Stimulated activated memory B cell treated with anti-CD40 and anti-IgM and Interleukin-4, amounts not matched to agents 10 μg/mL and 1 μg/mL and 100 μg/mL, for 72 hours (primary cell): ENCODE measurements at places on chromosomes 1 and 21.

DNA sequence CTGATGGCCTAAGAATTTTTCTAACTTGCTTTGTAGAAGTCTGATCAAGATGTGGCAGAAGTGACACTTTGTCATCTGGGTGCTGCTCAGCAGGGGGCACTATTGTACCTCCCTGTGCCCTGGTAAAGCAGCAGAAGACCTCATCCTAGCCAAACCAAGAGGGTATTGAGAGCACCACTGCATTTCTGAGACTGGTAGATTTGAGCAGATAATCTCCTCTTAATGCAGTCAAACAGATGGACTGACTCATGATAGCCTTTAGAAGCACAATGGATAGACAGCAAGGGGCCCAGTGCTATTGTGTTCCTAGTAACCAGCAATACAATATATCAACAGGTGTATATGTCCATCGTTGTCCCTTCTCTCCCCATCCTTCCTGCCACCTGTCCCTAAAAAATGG, 5.7 kb downstream of the TPM3 start:
- ATAC-seq = no peak

DNA sequence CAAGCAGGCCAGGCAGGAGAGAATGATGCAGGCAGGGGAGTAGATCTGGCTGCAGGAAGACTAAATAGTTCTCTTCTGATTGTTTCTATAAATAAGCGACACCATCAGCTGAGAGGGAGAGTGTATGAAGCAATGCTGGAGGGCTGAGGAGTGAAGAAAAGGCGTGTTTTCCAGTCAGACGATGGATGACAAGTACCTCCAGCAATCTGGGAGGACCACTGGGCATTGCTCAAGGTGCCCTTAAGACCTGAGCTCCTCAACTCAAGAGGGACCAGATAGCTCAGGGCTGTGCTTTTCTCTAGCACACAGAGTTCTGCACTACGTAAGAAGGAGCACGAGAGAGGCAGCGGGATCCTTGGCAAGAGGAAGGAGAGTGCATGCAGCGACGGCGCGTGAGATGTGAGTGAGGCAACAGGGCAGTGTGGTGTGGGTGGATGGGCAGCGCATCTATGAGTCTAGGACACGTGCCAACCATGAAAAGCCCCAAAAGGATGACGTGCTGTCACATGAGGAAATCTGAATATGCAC, 36.0 kb downstream of the PABPC4 start:
- no peak for ATAC-seq

- no peak for ATAC-seq
Measured at GRCh38 chr1:30966690-30967369, 58.3 kb upstream of the SDC3 start.

DNA sequence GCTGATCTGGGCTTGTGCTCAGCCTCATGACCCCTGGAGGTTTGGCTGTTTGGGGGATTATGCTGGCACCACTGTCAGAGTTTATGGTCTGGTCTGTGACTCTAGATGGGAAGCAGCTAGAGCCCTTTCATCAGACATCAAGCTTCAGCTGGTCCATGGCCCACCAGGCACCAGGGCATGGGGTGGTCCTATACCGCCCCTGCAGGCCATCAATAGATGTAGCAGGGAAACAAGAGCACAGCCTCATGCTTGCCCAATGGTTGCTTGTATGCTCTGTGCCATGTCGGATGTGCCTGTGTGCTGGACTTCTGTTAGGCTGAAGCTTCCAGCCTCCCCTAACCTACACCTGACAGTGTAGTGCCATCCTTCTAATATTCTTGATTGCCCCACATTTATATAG, 71.1 kb upstream of the CD34 start:
- ATAC-seq = peak; percentile 59

DNA sequence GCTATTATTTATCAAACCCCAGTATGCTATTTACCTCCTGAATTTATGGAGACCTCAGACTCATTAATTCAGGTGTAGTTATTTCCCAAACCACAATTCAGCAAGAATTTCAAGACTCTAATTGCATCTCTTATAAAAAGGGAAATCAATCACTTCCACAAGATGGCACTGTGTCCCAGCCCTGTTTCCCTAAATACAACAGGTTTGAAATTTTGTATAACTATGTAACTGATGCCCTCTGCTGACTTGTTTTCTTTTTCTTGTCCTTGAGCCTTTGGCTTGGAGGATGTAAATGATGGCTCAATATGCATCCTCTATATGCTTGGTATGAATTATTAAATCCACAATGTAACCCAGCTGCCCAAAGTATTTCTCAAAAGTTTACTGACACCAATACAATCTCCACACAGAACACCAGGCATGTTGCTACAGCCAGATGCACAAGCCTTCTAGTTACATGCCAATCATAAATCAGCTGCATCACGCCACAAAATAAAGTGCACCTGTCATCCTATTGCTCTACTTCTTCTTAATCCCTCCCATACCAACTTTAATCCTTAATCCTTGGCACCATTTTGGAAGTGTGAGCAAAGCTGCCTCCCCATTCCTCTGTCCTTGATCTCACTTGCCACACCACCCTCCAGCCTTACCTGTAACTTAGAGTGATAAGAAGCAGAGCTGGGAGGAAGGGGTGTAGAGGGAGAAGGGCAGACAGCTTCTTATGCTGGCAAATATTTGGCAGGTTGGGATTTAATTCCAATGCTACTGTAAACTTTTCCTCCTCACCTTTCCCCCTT, 9.0 kb downstream of the C1orf105 start:
- ATAC-seq = peak; percentile 65

DNA sequence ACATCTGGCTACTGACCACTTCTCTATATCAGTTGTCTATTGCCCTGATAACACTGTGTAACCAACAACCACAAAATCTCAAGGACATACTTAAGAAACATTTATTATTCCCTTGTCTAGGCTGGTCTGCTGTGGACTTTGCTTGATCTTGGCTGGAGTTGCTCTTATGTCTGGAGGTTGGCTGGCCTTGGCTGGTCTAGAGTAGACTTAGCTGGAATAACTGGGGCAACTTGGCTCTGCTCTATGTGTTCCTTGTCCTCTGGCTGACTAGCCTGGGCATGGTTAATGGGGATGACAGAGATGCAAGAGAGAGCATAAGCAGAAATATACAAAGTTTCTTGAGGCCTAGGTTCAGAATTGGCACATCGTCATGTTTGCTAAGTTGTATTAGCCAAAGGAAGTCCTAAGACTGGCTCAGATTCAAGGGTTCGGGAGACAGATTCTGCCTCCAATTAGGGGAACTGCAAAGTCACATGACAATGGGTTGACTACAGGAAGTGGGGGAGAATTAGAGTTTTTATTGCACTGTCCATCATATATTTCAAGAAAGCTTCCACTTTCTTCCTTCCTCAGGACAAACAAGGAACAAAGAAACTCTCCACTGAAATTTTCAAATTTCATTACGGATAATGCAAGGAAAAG, 61.4 kb upstream of the HMCN1 start:
- ATAC-seq = no peak

DNA sequence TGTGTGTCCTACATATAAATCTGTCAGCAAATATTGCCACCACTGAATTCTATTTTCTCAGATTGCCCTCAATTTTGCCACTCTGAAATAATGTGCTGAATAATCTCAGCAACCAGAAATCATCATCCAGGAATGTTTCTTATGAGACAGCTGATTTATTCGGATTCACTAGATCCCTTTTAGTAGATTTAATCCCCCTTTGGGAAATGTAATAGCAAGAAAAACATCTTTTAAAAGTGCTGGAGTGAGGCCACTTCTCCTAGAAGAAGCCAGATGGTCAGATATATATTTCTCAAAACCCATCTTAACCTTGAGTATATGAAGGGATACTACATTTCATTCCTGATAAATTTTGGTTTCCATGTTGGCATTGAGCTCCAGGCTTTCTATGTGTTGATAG, 327.7 kb downstream of the SMYD3 start:
- no peak for ATAC-seq

DNA sequence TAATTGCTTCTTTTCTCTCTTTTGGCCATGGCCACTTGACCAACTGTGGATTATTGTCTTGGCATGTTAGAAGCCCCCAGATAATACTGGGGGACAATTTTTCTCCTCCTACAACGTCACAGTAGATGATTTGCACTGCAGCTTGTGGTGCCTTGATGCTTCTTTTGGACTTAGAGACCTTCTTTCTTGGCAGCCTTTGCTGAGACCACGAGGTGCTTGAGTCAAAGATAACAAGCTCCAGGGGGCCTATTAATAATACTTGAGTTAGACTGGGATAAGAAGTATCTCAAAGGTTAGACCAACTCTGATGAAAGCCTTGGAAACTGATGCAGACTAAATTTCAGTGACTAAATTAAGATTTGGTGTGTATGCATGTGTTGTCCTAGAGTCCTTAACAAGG, 3.2 kb downstream of the PPP1R12B start:
- no peak for ATAC-seq

DNA sequence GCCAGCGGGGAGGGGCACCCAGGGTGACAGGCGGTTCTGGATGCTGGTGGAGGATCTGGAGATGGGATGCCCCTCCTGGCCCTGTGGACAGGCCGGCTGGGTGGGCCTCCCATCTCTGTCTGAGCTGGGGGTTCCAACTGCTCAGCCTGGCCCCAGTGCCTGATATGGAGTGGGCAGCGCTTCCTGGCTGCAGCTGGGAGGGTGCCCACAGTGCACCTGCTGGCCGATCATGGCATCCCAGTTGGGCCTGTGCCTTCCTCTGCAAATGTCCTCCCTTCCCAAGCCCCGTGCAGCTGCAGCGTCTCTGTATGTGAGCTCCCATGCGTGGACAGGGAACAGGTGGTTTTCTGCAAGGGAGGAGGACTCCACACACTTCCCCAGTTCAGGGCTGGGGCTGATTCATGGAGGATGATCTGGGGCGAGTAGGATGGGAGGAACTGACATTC, 2.1 kb downstream of the PFKL start:
- ATAC-seq = no peak

- ATAC-seq = peak; percentile 93
Measured at GRCh38 chr1:89524369-89525168, at the start of gene LRRC8B. TSS of gene LRRC8B (plus strand) at chr1:89524829. CDS start at chr1:89582651, 57,822 bp downstream.

- ATAC-seq = no peak
Measured at GRCh38 chr1:204320382-204320804, 39.3 kb downstream of the PLEKHA6 start.

DNA sequence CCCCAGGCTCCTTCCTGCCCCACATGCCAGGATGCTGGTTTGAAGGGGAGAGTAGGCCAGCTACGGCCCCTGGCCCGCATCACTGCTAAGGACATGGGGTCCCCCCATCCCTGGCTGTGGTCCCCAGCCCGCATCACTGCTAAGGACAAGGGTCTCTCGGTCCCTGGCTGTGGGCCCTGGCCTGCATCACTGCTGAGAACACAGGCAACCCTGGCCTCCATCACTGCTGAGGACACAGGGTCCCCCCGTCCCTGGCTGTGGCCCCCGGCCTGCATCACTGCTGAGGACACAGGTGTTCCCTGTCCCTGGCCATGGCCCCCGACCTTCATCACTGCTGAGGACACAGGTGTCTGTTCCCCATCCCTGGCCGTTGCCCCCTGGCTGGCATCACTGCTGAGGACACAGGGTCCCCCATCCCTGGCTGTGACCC, 448 bp upstream of the OBSCN start:
- no peak for ATAC-seq

DNA sequence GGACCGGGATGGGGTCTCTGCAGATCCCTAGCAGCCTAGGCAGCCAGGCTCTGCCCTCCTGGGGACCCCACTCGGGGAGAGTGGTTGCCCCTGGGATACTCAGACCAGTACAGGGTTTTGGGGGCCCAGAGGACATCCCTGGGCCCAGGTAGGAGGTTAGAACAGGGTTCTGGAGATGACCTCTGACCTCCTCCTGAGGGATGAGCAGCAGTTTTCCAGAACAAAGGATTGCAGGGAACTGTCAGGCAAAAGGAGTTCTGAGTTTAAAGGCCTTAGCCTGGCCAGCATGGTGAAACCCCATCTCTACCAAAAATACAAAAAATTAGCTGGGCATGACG, 20.4 kb upstream of the VPS13D start:
- no peak for ATAC-seq

DNA sequence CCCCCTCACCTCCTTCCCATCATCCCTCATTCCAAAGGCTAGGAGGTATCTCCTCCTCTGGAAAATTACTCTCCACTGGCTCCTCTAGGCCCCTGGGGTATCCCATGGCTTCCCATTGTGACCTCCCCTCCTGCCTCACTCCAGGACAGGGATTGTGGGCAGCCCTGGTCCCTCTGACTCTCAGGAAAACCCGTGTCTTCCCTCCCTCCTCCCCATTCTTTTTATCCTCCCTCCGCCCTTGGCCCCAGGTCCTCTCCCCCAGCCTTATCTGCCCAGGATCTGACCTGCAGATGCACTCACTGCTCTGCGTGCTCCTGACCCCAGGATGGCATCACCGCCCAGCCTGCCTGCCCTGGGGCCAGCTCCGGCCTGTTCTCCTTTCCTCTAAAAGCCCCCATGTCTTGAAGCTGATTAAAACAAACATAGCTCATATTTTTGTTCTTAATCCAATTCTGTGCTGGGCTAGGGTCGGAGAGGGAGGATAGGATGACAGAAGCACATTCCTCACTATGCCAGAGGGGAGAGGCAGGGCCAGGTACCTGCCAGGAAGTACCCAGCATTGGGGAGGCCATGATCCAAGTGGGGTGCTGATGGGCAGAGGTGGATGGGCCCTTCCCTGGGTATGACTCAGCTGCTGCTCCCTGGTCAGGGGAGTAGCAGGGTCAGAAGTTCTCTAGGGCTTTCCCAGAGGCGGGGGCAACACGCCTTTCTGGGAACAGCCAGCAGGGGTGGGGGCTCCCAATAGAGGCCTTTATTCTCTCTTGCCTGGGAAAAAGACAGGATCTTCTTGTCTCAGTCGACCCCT, 13.8 kb upstream of the UBL4B start:
- ATAC-seq = no peak

- ATAC-seq = no peak
Measured at GRCh38 chr1:91283421-91283726, 121.3 kb downstream of the HFM1 start.

DNA sequence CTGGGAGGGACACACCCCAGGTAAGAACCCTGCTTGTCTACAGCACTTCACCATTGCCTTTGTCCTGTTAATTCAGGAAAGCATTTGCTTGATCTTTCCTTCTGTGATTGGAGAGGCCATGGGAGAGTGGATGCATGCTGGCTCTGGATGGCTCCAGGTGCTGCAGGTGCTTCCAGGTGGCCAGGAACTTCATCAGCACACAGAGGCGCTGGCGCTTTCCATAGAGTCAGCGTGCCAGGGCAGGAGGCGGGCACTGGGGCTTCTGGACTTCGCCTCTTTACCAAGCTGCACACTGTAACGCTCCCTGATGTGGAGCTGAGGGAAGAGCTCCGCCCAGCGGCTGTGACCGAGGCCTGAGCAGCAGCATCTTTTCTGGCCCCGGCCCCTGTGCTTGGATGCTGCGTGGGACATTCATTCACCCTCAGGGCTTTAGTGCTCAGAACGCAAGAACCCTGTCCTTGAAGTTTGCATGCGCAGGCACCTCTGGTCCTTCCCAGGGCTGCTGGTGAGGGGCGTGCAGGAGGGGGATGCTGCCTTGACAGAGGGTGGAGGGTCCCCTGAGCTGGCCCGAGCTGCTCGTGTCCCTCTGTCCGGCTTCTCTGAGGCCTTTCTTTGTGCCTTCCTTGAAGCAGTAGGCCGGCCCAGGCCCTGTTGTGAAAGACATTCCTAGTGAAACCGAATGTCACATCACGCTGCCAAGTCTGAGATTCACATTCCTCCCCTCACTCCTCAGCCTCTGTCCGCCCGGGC, 1.6 kb upstream of the MX2 start:
- ATAC-seq = no peak
